Natural killer cell treated with Interleukin-12 subunit alpha and Interleukin-12 subunit beta and Interleukin-15 and Interleukin-18, amount 100 ng/mL, for 72 hours (primary cell): ENCODE measurements at places on chromosomes 1 and 21. TPM values are rescaled to one million over a fixed set of nuclear protein-coding genes. Genes with fewer than 3 reads are reported as not detected.
A peak's percentile ranks its signal among the peaks of the same experiment; 100 is the strongest.

DNA sequence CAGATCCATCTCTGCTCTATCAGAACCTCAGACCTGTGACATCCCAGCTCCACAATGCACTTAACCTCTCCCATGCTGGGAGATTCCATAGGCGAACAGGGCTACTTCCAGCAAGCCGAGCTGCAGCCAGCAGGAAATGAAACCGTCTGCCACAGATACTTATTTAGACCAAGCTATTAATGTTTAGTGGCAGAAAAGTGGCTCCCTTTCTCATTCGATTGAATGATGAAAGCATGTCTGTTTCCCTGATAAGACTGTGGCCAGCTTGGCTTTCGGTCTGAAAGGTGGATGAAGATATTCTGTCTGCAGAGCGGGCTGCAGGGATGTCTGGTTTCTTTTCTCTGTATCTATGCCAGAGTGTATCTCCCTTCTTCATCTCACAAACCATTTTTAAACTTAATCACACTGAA is 146.4 kb downstream of the GREM2 start:
- DNase-seq: no peak

GRCh38 chr1:98382986-98383740 is 278.4 kb upstream of the SNX7 start:
- DNase-seq: no peak

DNA sequence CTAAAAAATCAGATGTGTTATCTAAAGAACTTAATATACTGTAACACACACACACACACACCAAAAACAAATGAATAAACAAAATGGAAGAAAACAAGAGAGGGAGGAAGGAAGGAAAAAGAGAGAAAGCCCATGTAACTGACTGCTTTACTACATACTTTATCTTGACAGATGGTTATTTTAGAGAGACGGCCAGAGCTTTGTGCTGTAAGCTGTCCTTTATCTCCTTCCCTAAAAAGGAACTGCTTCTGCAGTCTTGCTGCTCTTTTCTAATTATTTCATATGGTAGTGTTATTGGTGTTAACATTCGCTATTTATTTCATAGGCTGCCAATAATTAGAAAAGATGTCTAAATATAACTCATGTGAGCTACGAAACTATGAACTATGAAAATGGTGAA is 1384.6 kb downstream of the MRPL39 start:
- DNase-seq: no peak

DNA sequence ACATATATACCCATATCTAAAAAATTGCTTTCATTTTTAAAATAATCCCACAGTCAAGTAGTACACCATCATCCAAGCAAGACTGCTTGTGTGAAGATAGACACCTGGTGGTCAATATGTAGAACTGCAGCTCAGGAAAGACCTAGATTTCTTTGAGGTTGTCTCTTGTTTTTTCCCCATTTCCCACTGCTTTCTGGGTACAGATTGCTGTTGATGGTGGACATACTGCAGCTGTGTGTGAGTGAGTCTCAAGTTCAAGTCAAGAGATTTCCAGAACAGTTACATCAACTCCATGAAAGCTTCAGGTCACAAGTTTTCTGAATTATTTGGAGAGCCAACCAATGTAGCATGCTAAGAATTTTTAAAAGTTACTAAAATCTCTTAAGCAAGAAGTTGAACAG is 306.4 kb downstream of the DUSP10 start:
- no peak for DNase-seq

DNA sequence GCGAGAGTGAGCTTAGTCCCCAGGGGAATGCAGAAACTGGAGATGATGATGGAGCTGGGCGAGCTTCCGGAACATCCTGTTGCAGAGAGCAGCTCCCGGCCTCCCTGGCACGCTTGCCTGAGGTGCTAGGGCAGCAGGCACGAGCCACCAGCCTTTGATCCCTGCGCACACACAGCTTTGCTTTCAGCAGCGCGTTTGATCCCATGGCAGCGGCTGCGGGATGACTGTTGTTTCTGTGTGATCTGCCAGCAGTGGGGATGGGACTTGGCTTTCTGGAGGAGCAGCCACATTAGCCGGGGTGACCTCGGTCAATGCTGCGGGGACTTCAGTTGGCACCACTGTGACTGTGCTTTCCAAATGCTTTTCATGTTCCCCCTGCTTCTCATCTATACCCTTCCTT is 193.2 kb downstream of the KAZN start:
- DNase-seq: peak; percentile 46

GRCh38 chr1:238248356-238248755 is 357.6 kb upstream of the ZP4 start:
- DNase-seq: no peak

DNA sequence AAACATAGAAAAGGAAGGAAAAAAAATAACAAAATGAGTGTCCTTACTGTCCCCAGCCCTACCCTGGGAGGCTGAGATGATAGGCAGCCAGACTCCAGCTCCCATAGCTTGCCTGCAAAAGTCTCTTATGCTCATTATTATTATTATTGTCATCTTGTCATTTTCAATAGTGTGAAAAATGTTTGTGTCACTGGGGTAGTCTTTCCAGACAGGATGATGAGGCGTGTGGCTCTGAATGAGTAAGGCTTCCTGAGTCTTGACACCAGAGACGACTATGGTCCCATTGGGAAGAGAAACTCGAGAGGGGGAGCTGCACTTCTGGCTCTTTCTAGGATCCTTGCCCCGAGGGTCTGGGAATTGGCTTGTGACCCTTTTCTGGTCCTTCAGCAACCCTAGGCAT is 1.1 kb upstream of the CYB561D1 start:
- DNase-seq: no peak

DNA sequence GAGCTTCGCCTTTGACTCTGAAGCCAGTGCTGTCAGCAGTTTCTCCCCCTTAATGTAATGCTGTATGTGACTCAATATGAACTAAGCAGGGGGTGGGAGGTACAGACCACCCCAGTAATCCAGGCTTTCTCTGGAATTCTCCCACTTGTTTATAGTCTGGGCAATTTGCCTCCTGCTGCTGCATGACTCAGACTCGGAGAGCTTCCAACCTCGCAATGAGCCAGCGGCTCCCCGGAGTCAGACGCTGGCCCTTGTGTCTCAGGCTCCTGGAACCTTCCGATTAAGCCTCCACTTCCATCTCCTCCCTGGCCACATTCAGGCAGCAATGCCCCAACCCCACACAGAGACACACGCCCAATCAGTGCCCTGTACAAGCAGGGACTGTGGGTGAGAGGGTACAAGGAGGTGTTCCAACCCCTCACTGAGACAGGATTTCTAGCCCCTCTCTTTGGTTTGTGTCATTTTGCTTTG is 471.7 kb upstream of the VAMP3 start:
- no peak for DNase-seq

GRCh38 chr1:233677690-233678354 is 63.9 kb downstream of the KCNK1 start:
- no peak for DNase-seq

GRCh38 chr1:61109910-61110309 is 27.5 kb downstream of the NFIA start:
- no peak for DNase-seq

- no peak for DNase-seq
Observed at GRCh38 chr1:19110257-19110927, 99.7 kb downstream of the UBR4 start.

GRCh38 chr1:28790377-28791035 is 21.5 kb upstream of the OPRD1 start:
- DNase-seq: no peak

GRCh38 chr1:180266275-180267210 is 36.5 kb downstream of the LHX4 start:
- DNase-seq: peak; percentile 60

DNA sequence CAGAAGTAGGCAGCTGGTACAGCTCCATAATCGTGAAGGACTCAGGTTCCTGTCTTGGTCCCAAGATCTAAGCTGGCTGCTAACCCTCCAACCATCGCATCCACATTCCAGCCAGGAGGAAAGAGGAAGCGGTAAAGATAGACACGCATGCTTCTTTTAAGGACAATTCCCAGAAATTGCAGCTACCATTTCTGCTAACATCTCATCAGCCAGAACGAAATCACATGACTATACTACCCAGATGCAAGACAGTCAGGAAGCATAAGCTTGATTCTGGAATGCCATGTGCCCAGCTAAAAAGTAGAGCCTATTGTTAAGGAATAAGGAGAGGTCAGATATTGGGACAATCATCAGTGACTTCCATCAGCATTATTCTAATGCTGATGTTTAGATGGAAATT is 110.4 kb downstream of the EPHB2 start:
- DNase-seq: no peak

DNA sequence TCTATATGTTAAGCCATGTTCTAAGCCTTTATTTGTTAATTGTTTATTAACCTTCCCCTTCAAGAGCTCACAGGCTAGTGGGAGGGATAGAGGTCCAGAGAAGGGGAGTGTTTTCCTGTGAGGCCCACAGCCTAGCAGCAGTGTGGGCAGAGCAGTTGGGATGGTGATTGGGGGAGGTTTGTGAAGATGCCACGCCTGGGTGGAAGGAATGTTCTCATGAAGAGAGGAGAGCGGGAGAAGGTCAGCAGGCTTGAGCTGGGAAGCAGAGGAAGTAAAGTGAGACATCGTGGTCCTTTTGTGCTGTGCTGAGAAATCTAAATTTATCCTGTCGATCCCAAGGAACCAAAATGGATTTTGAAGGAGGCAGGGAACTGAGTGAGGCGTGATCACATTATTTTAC is 42.6 kb downstream of the TRAPPC10 start:
- no peak for DNase-seq

DNA sequence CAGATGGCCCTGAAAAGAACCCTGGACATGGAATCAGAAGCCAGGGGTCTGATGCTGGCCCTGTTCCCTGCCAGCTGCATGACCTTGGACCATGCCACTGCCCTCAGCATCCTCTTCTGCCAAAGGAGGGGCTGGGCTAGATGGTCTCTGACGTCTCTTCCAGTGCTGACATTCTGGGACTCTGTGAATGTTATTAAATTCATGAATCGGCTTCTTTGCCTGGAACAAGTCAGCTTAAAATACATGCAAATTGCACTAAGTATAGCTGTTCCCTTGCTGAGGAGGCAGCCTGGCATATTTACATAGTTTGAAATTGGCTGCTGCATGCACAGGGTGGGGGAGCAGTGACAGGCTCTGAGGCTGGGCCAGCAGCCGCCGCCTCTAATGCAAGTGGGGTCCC is 23.8 kb downstream of the KCNA2 start:
- no peak for DNase-seq

- DNase-seq: no peak
Observed at GRCh38 chr1:160210561-160210960, 5.4 kb downstream of the PEA15 start.

- no peak for DNase-seq
Observed at GRCh38 chr1:91687452-91687851, 186.8 kb downstream of the CDC7 start.

- DNase-seq: no peak
Observed at GRCh38 chr1:173865468-173866164, 2.2 kb downstream of the GAS5 start.

DNA sequence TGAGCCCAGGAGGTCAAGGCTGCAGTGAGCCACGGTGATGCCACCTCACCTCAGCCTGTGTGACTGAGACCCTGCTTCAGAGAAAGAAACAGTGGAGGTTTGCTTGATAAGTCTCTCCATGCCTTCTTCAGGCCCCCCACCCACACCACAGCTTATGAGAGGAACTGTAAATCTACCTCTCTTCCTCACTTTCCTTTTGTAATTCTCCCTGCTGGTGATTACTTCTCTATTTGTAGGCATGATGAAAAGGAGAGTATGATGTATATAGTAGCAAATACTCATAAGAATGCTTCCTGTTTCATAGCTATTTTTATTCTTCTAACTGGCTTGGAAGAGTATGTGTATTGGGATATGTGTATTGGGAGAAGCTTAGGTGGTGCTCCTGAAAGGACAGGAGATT is 186.3 kb downstream of the VPS13D start:
- no peak for DNase-seq

DNA sequence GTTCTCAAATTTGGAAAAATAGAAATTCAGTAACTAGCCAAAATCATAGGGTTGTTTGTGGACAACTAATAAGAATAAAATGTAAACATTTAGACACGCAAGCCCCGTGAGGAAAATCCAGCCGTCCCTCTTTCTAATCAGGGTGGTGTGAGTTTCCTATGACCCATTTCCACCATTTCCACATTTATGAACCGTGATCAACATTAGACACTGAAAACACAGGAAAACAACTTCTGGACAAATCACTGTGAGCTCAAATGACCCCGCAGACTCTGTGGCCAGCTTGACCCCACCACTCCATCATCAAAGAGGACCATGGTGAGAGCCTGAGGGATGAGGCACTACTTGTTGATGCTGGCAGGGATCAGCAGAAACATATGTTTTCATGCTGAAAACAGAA is 101.0 kb downstream of the SIM2 start:
- no peak for DNase-seq

GRCh38 chr21:37425001-37425400 is 58.4 kb downstream of the DYRK1A start:
- DNase-seq: no peak

DNA sequence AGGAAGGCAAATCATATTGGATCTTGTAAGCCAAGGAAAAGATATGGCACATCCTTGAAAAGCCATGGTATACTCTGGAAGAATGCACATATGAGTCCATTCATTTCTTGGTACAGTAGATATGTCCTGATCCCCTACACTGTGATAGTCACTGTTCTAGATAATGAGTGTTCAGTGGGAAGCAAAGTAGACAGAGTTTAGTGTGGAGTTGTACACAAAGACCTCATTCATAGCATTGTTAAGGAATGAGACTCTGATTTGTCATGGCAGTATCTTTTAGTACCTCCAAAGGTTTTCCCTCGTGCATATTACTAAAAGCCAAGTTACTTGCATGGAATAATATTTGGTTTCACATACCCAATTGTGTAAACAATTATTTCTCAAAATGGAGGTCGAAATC is 204.7 kb downstream of the NFIA start:
- DNase-seq: no peak

DNA sequence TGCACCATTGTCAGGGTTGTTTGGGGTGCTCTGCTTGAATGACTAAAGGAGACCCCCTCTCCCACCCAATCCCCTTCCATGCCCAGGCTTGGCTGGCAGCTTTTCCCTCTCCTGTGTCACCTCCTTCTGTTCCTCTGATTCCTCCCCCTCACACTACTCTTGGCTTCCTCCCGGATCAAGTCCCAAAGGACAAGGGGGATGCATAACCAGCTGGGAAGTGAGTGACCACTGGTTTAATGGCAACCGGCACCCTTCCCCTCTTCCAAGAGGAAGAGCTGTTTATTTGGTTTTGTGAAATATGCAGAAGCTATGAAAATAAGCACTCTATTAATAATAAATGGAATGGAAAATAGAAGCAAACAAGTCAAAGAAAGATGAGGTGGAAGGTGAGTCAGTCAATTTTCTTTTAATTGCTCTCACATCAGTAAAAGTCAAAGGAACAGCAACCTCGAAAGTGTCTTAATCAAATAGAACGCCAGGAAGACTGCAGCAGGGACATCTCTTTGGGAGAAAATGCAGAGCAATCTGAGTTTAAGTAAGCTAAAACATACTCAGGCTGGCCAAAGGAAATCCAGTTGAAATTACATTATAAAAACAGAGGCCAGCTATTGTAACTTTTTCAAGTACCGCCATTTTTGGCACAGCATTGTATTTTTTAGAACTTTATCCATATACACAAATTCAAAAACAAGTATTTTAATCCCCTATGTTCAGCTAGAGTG is 322.5 kb downstream of the SIPA1L2 start:
- no peak for DNase-seq

The ATP6V1G3 gene
- not detected for total RNA-seq

The MUL1 gene
- total RNA-seq: 30.6 TPM

The MYBPH gene
- not detected for total RNA-seq

The AADACL3 gene
- total RNA-seq: not detected

The PTPN22 gene
- total RNA-seq: 26.0 TPM

The TNFAIP8L2 gene
- total RNA-seq: 16.8 TPM

The GPR3 gene
- 1.1 TPM for total RNA-seq

The FCRL6 gene
- total RNA-seq: 0.81 TPM

The GBP7 gene
- not detected for total RNA-seq

The AQP10 gene
- not detected for total RNA-seq

The IVL gene
- not detected for total RNA-seq

The SSX2IP gene
- 10.0 TPM for total RNA-seq

The ANGPTL1 gene
- not detected for total RNA-seq
